Neural progenitor cell (in vitro differentiated cells): ENCODE measurements at places on chromosomes 7 and 10. TPM values are rescaled to one million over a fixed set of nuclear protein-coding genes. Genes with fewer than 3 reads are reported as not detected.

DNA sequence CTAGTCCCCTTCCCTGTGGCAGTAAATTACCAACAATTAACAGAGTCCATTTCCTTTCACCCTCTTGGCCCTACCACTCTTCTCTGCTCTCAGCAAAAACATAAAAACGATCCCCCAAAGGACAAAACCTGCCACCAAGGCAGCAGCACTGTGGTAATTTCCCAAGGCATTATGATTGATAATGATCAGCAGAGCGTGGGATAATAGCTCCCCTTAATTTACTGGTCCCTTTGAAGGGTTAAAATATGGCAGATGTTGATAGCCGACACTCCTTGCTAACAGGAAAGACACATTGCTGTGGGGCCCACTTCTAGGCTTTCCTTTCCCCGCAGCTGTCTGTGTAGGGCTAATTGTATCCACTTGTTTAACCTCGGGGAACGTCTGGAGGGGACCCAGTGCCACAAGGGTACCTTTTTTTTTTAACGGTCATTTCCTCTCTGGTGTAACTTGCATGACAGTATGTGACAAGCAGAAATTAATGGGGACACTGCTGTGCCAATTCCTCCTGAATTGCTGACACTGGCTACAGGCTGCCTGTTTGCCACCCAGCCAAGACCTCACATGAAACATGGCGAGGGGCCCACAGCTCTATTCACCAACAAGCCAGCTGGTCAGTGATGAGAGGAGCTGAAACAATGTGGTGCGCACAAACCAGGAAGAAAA is 81.3 kb downstream of the CDK6 start:
- no peak overlapping the region for H3K27ac ChIP-seq
- DNase-seq = no peak
- H3K27me3 ChIP-seq = no peaks in the 10 kb centered on the region
- no peak overlapping the region for H3K4me3 ChIP-seq

The PEX1 gene
- total RNA-seq = 34.3 and 67.6 TPM in 2 replicates

The AEBP1 gene
- 4.5 and 16.7 TPM in 2 replicates for total RNA-seq

- no peaks in the 10 kb centered on the region for H3K4me1 ChIP-seq
- no peak for DNase-seq
- H3K27me3 ChIP-seq = no peaks in the 10 kb centered on the region
- H3K36me3 ChIP-seq = no peaks in the 10 kb centered on the region
These were observed 589.9 kb downstream of the GRM8 start for GRCh38 chr7:126662856-126663255.

- H3K27ac ChIP-seq = no peak within 1 kb of the TSS
- peak; percentile 42 for DNase-seq
- peak within 1 kb of the TSS; percentile 78 for H3K4me3 ChIP-seq
- H3K4me1 ChIP-seq = peaks cover 8% of the 10 kb centered on the region
- peaks cover 31% of the 10 kb centered on the region for H3K27me3 ChIP-seq
These were observed at the start of gene CFTR for GRCh38 chr7:117479225-117480054. CFTR (plus strand) TSS chr7:117480025; CDS start chr7:117480095, 70 bp downstream.

The HOXA2 gene
- not detected in 2 replicates for total RNA-seq

DNA sequence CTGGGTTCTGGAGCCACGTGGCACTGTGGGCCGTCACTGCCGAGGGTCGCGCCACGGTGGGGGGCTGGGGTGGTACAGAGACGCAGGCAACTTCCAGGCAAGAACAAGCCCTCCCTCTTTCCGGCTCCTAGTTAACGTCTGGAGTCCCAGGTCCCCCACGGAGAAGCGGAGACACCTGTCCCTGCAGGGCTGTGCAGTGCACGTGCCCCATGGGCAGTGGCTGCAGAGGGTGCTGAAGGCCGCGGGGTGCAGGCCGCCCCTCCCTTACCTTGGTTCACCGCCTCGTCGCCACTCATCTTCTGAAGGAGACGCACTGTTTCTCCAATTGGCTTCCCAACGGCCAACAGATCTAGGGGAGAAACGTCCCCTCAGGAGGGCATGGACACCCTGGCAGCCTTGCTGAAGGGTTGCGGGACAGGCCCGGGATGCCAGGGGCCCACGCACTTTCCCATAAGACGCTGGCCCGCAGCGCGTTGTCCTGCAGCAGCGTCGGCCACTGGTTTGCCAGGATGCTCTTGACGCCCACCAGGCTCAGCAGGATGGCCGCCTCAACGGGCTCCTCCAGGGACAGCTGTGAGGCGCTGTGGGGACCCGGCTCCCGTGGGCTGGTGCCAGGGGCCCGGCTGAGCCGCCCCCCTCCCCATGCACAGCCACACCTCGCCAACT is 24.3 kb upstream of the NKX6-2 start:
- DNase-seq = no peak
- no peaks in the 10 kb centered on the region for H3K4me1 ChIP-seq
- no peaks in the 10 kb centered on the region for H3K36me3 ChIP-seq
- H3K4me3 ChIP-seq = no peak overlapping the region

The SLC26A5 gene
- total RNA-seq = not detected in 2 replicates

The LOXL4 gene
- total RNA-seq = 0.77 and 0.92 TPM in 2 replicates

The CYP3A4 gene
- not detected in 2 replicates for total RNA-seq

DNA sequence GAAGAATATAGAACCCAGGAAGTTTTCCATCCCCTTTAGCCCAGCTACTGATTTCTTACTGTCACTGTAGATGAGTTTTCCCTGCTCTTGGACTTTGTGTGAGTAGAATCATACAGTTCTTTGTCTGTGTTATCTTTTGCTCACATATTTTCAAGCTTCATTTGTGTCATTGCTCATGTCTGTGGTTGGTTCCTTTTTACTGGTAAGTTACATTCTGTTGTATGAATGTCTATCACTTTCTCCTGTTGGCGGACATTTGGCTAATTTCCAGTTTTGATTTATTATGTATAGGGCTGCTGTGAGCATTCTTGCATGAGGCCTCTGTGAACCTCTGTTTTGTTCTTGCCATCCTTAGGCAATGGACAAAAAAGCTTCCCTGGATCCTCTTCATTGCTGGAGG is 5.3 kb downstream of the GLRX3 start:
- no peak overlapping the region for H3K4me3 ChIP-seq
- H3K27me3 ChIP-seq = no peaks in the 10 kb centered on the region
- no peaks in the 10 kb centered on the region for H3K36me3 ChIP-seq
- H3K4me1 ChIP-seq = peaks cover 9% of the 10 kb centered on the region
- DNase-seq = no peak

DNA sequence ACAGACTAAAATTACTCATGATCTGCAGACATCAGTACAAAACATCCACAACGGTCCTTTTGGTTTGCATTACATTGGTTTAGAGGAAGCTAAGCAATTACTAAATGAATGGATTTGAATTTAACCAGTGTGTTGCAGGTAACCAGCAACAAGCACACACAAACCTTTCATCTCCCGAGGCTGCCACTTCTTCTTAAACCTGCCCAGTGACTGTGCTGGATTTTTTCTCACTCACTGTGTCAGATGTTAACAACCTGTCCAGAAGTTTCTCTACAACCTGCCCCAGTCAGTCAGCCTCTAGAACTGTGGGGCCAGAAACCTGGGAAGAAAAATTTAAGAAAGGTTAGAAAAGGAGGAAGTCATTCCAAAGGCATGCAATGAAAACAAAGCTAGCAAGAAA is 2.4 kb upstream of the MEOX2 start:
- peaks cover 69% of the 10 kb centered on the region for H3K27me3 ChIP-seq
- peaks cover 39% of the 10 kb centered on the region for H3K4me1 ChIP-seq
- no peaks in the 10 kb centered on the region for H3K36me3 ChIP-seq
- no peak overlapping the region for H3K27ac ChIP-seq
- H3K4me3 ChIP-seq = no peak overlapping the region

- no peaks in the 10 kb centered on the region for H3K27me3 ChIP-seq
- H3K27ac ChIP-seq = no peak overlapping the region
- no peaks in the 10 kb centered on the region for H3K4me1 ChIP-seq
- no peak for DNase-seq
These were observed 28.4 kb downstream of the MBL2 start for GRCh38 chr10:52744057-52744805.

The OR2A7 gene
- total RNA-seq = 0.15 and 0.74 TPM in 2 replicates

The IFIT3 gene
- total RNA-seq = 0.06 TPM in 1 of 2 replicates, not detected in the other

DNA sequence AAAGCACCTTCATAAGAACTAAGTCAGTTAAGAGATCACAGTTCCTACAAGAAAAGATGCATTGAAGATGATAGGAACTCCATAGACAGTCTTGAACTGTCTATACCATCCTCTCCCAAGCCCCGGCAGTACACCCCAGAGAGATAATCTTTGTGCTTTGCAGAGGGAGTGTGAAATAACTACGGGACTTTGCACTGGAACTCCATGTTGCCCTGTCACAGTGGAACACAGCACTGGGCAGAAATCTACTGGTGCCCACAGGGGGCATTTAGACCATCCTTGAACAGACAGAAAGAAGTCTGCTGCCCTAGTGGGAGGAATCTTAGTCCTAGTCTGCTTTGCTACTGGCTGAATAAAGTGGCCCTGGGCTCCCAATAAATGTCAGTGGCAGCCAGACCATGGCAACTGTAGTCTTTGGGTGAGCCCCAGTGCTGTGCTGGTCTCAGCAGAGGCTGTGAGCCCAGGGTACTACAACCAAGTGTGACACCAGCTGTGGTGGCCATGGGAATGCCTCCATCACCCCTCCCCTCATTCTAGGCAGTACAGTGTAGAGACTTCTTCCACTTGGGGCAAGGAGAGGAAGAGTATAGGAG is 107.7 kb upstream of the TMEM168 start:
- DNase-seq = no peak
- H3K27me3 ChIP-seq = no peaks in the 10 kb centered on the region
- H3K27ac ChIP-seq = no peak overlapping the region
- H3K4me1 ChIP-seq = no peaks in the 10 kb centered on the region

The PNLIP gene
- total RNA-seq = not detected in 2 replicates

- no peaks in the 10 kb centered on the region for H3K27me3 ChIP-seq
- H3K27ac ChIP-seq = no peak overlapping the region
- H3K4me3 ChIP-seq = no peak overlapping the region
- DNase-seq = peak; percentile 15
- no peaks in the 10 kb centered on the region for H3K4me1 ChIP-seq
These were observed 149.3 kb upstream of the SHH start for GRCh38 chr7:155961241-155962190.

- H3K4me3 ChIP-seq = no peak overlapping the region
- H3K27me3 ChIP-seq = no peaks in the 10 kb centered on the region
- no peaks in the 10 kb centered on the region for H3K4me1 ChIP-seq
- DNase-seq = no peak
- no peaks in the 10 kb centered on the region for H3K36me3 ChIP-seq
These were observed 561.7 kb downstream of the GATA3 start for GRCh38 chr10:8616166-8616565.

- H3K36me3 ChIP-seq = no peaks in the 10 kb centered on the region
- H3K4me1 ChIP-seq = peaks cover 18% of the 10 kb centered on the region
- no peak for DNase-seq
- no peak overlapping the region for H3K4me3 ChIP-seq
These were observed 172.3 kb downstream of the IMMP2L start for GRCh38 chr7:111390000-111390399.

DNA sequence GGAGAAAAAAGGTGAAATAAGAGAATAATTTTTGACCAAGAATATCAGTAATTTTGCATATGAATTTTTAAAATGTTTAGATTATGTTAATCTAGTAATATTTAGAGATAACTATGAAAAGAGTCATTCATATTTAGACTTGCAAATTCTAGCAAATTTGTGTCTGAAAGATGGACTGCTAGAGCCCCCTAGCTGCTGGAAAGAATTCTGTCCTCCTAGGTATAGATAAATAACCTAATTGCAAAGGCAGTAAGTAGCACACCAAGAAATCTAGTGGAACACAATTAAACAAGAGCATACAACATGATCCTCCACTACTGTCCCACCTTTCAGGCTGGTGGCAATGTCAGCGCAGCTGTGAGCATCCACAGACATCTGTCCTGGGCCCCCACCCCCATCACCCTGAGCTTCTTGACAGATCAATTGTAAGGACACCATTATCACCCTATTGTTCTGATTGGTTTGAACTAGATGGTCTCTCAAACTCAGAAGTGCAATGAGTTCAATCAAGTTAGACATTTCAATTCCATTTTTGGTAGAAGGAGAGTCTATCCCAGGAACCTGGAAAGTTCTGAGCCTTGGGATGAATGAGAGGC is 15.0 kb upstream of the GFRA1 start:
- H3K36me3 ChIP-seq = no peaks in the 10 kb centered on the region
- peak; percentile 60 for DNase-seq
- no peaks in the 10 kb centered on the region for H3K27me3 ChIP-seq
- H3K4me3 ChIP-seq = no peak overlapping the region

The CFTR gene
- 0.06 and 0.15 TPM in 2 replicates for total RNA-seq

- H3K27ac ChIP-seq = no peak overlapping the region
- H3K36me3 ChIP-seq = no peaks in the 10 kb centered on the region
- H3K27me3 ChIP-seq = no peaks in the 10 kb centered on the region
- H3K4me1 ChIP-seq = peaks cover 19% of the 10 kb centered on the region
- H3K4me3 ChIP-seq = no peak overlapping the region
These were observed 531.0 kb upstream of the COBL start for GRCh38 chr7:51847461-51848134.

DNA sequence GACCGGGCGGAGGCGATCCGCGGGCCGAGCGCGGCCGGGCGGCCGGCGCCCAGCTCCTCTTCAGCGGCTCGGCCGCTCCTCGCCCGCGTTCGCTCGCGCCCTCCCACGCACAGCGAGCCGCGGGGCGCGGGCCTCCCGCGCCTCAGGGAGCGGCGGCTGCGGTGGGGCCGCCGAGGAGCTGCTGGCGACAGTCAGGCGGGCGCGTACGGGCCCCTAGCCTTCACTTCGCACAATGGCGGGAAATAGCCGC is at the start of gene MCMBP:
TSS of gene MCMBP (minus strand) at position 234 of the 250 bp plus-strand sequence. CDS start 259 bp downstream, outside the sequence.
- H3K4me1 ChIP-seq = peaks cover 14% of the 10 kb centered on the region
- H3K4me3 ChIP-seq = peak within 1 kb of the TSS; percentile 98
- no peaks in the 10 kb centered on the region for H3K27me3 ChIP-seq
- H3K27ac ChIP-seq = no peak within 1 kb of the TSS
- no peak for DNase-seq

DNA sequence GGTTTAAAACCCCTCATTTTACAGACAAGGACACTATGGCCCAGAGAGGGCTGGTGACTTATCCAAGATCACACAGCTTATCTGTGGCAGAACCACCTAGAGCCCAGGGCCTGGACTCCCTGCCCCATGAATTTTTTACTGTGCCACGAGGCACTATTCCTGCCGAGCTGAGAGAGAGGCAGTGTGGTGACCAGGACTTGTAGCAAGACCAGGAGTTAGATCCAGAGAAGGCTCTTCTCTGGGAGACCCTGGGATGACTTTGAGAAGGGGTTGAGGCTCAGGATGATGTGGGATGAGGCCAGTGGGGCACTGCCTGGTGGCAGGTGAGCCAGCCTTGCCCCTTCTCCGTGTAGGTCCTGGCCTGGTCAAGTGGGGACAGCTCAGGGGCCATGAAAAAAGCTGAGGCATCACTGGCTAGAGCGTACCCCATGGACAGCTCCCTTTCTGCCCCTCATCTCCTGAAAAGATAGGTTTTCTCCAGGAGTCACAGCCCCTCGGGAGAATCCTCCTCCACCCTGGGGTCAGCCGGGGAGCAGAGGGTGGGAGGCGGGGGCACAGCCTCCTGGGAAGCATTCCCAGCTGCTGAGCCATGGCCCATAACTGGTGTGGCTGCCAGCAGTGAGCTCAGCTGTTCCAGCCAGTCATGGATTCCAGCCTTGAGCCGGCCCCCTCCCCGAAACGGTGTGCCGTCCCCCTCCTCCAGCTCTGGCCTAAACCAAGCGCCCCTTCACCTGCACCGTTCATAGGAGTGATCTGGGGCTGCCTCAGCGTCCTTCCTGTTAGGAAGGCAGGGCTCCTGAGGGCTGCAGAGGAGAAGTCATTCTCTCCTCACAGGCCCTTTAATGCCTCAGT is 5.8 kb downstream of the FLNC start:
- H3K4me3 ChIP-seq = no peak overlapping the region
- H3K27ac ChIP-seq = no peak overlapping the region
- H3K4me1 ChIP-seq = peaks cover 36% of the 10 kb centered on the region
- DNase-seq = no peak

The KIF11 gene
- total RNA-seq = 80.2 and 128 TPM in 2 replicates
